Pancreas (tissue), 10 donors: ENCODE measurements at places on chromosomes 7 and 10. TPM values are rescaled to one million over a fixed set of nuclear protein-coding genes. Genes with fewer than 3 reads are reported as not detected.

Gene CLRN3
- polyA plus RNA-seq, result 0.56 TPM

Gene TRPV5
- polyA plus RNA-seq, result not detected

Gene VWC2
- 0.02 TPM for polyA plus RNA-seq

Gene NAT16
- 1.3 TPM for polyA plus RNA-seq

Gene FFAR4
- polyA plus RNA-seq, result 0.57 TPM

Gene SPDYE16
- polyA plus RNA-seq, result 0.61 TPM

Gene NPSR1
- polyA plus RNA-seq, result not detected

Gene AGR3
- polyA plus RNA-seq, result 5.6 TPM

Gene KCND2
- 0.11 TPM for polyA plus RNA-seq

Gene OR2A1
- polyA plus RNA-seq, result not detected

Gene PRLHR
- polyA plus RNA-seq, result 0.80 TPM

Gene TRIL
- polyA plus RNA-seq, result 0.19 TPM

Gene TMEM196
- polyA plus RNA-seq, result 5.2 TPM

Gene FZD1
- 3.9 TPM for polyA plus RNA-seq

Gene COMMD3
- polyA plus RNA-seq, result 60.4 TPM

Gene WDFY4
- polyA plus RNA-seq, result 0.14 TPM

Gene EPHA1
- 11.1 TPM for polyA plus RNA-seq
